Cerebellum (tissue), 4 donors: ENCODE measurements at places on chromosomes 5 and 9. TPM values are rescaled to one million over a fixed set of nuclear protein-coding genes. Genes with fewer than 3 reads are reported as not detected.

GRCh38 chr5:98779264-98779877 is 5.9 kb downstream of the RGMB start:
- no peak for DNase-seq

DNA sequence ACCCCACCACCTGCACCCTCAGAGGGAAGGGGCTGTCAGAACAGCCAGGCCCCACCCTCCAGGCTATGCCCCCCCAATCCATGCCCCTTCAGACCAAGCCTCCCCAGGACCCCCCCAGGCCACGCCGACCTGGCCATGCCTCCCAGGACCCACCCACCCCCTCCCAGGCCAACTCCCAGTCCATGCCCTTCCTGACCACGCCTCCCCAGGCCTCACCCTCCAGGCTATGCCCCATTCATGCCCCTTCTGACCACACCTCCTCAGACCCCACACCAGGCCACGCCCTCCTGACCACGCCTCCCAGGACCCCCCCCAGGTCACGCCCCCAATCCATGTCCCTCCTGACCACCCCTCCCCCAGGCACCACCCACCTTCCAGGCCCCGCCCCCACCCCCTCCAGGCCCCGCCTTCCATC is 27.6 kb downstream of the TPPP start:
- no peak for DNase-seq

GRCh38 chr9:116269250-116269649 is 115.7 kb downstream of the PAPPA start:
- DNase-seq: no peak

Gene CDO1
- 63.2 TPM for total RNA-seq

Gene FGFR4
- total RNA-seq: 4.5 TPM

DNA sequence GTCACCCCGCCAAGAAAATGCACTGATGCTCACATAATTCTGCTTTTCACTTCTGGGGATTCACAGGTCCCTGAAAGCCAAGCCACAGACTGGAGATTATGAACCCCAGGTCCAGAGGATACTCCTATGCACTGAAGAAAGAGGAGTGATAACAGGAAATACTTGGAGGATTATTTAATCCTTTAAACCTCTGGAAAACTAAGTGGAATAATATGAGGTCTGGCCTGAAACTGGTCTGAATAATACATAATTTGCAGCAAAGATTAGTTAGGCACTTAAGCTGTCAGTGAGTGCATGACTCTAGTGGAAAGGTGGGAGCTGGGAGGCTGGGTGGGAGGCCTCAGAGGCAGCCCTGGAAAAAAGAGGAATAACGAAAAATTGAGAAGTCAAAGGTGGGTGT is 45.7 kb downstream of the MARCHF3 start:
- DNase-seq: no peak

DNA sequence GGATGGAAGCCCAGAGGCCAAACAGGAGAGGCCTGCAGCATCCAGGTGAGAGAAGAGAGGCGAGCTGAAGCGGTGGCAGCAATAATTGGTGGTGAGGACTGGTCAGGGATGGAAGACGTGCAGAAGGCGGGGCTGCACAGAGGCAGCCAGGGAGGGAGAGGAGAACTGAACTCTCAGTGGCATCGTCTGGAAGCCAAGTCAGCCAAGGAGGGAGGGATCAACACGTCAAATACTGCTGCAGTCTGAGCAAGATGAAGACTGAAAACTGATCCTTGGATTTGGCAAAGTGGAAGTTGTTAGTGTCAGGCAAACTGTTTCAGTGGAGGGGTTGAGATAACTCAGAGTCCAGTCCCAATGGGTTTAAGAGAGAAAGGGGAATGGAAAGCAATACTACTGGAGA is 145.4 kb downstream of the CDK5RAP2 start:
- no peak for DNase-seq

Gene PRLR
- 5.2 TPM for total RNA-seq

GRCh38 chr9:86819552-86819951 is 127.8 kb downstream of the GAS1 start:
- DNase-seq: no peak

GRCh38 chr9:94950579-94951323 is 224.3 kb downstream of the AOPEP start:
- no peak for DNase-seq

Gene FOXD4
- 1.00 TPM for total RNA-seq

DNA sequence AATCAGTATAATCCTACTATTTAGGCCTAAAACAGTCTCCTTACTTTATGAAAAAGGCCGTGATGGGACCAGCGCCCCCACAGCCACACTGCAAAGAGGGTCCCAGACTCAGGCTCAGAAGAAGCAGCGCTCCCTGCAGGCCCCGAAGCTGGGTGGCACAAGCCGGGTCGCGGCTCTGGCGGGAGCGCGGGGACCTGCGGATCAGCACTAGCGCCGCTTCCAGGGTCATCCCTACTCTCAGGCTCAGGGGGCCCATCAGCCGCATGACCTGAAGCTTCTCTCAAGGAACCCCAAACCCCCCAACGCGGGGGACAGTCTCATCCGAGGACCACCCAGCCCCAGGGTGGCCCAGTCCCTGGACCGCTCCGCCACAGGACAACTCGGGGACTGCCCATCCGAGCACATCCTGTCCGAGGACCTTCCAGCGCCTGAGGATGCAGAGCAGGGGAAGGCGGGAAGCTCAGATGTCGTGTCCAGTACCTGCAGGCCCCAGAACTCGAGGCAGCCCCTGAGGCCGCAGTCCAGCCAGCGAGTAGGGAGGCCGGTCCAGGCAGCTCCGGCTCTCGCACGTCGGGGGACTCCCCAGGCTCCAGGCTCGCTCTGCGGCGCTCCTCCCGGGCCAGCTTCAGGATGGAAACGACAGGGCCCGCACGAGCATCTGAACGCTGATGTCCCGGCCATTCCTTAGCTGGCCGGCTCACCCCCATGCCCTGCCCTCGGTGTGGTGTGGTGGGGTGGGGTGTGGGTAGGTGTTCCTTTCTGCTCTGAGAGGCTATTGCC is 32.4 kb upstream of the CDK20 start:
- no peak for DNase-seq

DNA sequence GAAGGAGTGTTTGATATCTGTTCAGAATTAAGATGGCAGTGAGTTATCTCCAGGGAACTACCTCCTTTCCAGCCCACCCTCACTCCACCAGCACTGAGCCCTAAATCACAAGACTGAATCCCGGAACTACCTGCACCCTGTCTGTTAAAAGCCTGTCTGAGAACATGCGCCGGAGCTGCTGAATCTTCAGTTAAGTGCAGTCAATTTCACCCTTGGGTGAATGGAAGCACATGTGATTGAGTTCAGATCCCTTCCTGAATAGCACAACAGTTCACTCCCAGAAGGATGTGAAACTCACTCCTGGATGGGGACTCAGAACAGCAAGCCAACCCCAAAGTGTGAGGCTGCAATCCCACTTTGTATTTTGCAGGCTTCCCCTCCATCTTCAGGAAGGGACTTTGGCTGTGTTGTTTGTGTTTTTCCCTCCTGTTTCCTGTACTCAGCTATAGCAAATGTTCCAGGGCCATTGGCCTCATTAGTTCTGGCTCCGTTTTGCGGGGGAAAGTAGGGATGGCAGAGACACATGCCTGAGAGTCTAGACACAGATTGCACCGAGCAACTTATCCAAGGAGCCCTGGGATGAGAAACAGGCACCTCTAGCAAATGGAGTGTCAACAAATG is 43.4 kb downstream of the DPYSL3 start:
- DNase-seq: no peak

Gene NPR3
- total RNA-seq: 3.6 TPM

- no peak for DNase-seq
Measured at GRCh38 chr5:96714450-96714849, 52.3 kb downstream of the CAST start.

DNA sequence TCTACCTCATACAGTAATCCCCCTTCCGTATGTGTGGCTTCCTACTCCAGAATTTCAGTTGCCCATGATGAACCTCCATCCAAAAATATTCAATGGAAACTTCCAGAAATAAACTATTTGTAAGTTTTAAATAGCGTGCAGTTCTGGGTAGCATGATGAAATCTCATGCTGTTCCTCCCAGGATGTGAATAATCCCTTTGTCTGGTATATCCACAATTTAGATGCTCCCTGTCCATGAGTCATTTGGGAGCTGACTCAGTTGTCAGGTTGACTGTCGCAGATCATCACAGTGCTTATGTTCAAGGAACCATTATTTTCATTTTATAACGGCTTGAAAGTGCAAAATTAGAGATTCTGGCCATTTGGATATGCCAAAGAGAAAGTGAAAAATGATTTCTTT is 290.1 kb upstream of the CDH9 start:
- no peak for DNase-seq

DNA sequence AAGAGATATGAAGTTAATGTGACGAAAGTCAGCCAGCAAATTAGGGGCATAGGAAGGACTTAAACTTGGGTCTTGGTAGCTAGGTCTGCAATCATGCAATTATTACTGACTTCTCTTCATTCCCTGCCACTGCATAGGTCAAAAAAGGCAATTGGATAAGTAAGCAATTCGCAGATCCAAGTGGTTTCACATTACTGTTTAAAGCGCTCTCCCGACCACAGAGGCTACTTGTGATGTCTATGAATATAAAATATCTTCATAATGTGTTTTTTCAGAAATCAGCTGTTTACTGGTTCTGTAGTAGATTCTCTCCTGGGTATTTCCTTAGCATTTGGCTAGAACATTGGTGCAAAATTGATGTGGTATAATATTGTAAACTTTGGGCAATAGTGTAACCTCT is 174.7 kb upstream of the PTGER4 start:
- DNase-seq: no peak

Gene DPYSL3
- 497 TPM for total RNA-seq

Gene FST
- 12.4 TPM for total RNA-seq

DNA sequence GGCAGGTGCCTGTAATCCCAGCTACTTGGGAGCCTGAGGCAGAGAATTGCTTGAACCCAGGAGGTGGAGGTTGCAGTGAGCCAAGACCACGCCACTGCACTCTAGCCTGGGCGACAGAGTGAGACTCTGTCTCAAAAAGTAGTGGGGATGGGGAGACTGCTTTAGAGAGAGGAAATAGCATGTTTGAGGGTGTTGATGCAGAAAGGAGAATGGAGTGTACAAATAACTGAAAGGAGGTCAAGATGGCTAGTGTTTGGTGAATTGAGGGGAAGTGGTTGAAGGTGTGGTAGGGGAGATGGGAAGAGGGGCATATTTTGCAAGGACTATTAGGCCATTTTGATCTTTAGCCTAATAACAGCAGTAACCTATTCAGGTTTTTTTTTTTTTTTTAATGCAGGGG is 18.2 kb downstream of the TENT2 start:
- no peak for DNase-seq

GRCh38 chr9:79489261-79490000 is 82.3 kb upstream of the TLE4 start:
- DNase-seq: peak; percentile 15

DNA sequence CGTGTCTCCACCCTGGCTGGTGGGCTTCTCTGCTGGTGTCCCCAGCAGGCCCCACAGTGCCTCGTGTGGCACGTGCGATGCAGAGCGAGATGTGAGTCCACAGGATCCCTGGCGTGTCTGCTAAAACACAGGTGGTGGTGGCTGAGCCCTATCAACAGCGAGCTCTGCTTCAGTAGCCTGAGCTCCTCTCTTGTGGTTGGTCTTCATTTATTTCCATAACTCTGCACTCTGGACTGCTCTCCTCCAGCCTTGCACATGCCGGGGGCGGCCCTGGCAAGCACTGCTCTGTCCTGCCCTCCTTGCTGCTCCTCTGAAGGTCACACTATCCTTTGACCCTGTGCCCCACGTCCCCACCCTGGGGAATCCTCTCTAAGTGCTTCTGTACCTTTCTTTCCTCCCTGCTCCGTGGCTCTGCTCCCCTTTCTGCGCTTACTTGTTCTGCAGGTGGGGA is 59.2 kb downstream of the NSUN2 start:
- DNase-seq: no peak

- peak; percentile 41 for DNase-seq
Measured at GRCh38 chr9:134363450-134363849, 37.2 kb downstream of the RXRA start.

- DNase-seq: peak; percentile 1
Measured at GRCh38 chr5:58127255-58128220, 332.3 kb downstream of the PLK2 start.

Gene PCSK1
- total RNA-seq: 4.1 TPM

DNA sequence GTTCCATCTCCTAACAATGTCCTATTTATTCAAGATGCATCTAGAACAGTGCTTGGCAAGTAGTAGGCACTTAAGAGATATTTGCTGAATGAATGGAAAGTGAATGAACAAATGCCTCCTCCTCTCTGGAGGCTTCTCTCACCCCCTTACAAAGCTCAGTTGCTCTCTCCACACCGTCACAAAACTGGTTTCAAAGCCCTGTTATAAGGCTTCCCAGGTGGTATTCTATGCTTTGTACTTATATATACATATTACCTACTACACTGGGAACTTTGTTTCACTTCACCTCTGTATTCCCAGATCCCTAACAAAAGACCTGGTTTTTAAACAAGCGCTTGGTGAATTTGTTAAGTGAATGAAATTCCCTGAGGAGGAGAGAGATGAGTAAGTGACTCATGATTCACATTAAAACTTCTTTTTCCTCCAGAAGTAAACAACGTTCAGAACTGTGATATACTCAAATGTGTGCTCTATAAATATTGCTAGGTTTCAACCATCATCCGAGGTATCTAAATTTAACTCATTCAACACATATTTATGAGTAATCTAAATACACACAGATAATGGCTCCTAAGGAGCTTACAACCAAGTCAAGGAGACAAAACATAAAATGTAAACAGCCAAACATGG is 36.0 kb downstream of the DENND1A start:
- DNase-seq: no peak

DNA sequence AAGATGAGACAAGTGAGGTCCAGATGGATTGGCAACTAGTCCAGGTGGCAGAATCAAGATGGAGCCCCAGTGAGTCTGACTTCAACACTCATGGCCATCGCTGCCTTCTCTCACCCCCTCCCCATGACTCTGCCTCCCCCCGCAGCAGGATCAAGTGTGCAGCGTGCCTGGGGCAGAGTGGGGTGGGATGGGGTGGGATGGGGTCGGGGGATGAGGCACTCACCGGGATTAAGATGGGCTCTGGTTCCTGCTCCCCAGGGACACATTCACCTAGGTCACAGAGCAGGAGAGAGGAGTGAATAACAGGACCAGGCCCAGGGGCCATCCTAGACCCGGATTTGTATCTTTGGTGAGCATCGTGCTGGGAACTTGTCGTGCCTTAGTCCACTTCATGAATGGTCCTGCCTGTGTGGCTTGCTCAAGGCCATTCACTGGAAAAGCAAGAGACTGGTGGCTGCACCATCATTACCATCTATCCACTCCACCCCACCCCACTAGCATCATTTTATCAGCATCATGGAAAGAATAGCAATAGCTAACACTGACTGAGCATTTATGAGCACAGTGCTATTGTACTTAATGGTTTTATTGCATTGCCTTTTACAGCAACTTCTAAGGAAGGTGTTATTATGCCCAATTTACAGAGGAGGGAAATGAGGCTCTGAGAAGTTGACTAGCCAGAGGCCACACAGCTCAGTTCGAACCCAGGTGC is 8.5 kb downstream of the AMBP start:
- DNase-seq: no peak

Gene LRRC70
- total RNA-seq: 8.0 TPM

- no peak for DNase-seq
Measured at GRCh38 chr5:110832683-110833082, 93.9 kb downstream of the SLC25A46 start.

Gene RAB24
- 9.5 TPM for total RNA-seq
